Activated CD8-positive, alpha-beta memory T cell treated with anti-CD3 and anti-CD28 coated beads for 4 hours (primary cell): ENCODE measurements at places on chromosomes 4 and X.

GRCh38 chr4:18406264-18406663, 384.7 kb upstream of the LCORL start:
- no peak for DNase-seq

- no peak for DNase-seq
Measured at GRCh38 chr4:127604949-127605709, 27.6 kb upstream of the INTU start.

- DNase-seq: no peak
Measured at GRCh38 chr4:79050541-79050880, 111.3 kb upstream of the PAQR3 start.

DNA sequence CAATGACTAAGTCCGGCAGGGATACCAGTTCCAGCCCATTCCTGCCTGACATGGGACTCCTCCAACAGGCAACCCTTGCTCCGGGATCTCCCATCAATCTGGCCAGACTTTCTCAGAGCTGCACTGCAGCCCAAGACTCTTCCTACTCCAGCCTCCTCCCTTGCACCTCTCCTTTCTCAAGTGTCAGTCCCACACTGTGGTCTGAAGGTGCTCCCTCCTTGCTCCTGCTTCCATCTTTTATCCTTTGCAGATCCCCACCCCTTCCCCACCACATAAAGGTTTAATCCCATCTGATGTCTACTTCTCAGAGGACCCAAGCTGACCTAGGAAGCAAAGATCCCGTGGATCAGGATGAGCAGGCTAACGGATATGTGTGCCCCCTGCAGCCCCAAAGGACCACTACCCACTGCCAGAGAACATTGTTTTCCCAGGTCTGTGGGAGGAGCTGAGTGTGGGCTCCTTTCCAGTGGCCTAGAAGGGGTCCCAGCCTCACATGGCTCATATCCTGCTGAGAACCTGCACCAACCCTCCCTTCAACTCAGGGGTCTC, 33.3 kb upstream of the XPNPEP2 start:
- no peak for DNase-seq

DNA sequence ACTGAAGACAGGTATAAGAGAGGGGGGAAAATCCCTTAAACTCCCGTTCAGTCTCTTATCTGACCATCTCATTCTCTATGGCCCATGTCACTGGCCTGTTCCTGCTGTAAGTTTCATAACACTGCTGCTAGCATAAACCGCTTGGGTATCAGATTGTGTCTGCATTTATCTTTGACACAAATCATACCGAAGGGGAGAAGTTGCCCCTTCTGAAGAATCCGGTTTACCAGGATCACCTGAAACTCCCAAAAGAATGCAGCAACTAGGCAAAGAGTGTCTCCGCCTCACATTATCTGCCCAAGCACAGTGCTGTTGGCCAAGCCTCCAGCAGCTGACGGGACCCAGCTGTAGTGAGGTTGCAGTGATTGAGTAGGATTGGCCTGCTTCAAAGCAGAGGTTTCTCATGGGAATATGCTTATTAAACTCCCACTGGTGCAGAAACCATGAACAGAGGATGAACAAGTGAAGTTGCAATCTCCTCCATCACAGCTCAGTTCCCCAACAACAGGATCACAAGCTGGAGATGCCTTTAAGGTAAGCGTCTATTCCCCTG, 71.3 kb upstream of the PUDP start:
- no peak for DNase-seq

GRCh38 chrX:104195013-104195412, 28.8 kb downstream of the FAM199X start:
- no peak for DNase-seq

DNA sequence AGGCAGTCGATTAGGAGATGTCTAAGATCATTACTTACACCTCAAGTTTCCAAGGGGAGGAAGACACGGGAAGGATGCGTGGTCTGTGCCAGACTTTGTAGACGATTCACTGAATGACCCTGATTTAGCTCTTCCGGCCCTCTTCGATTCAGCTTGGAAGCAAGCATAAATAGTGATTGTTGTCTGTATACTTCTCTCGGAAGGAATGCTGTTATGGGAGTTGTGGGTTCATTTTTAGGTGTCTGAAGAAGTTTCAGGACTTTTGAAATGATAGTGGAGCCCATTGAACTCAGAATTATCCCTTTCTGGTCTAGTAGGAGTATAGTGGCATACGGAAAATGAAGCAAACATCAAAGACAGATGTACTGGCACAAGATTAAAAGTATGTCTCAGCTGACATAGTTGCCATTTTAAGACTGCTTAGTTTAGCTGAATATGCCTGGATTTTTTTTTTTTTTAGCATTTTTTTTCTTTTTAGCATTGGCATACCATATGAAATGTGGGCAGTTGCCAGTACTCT, 1.0 kb upstream of the ANKRD17 start:
- no peak for DNase-seq

GRCh38 chrX:39856472-39857121, 241.2 kb downstream of the BCOR start:
- no peak for DNase-seq

DNA sequence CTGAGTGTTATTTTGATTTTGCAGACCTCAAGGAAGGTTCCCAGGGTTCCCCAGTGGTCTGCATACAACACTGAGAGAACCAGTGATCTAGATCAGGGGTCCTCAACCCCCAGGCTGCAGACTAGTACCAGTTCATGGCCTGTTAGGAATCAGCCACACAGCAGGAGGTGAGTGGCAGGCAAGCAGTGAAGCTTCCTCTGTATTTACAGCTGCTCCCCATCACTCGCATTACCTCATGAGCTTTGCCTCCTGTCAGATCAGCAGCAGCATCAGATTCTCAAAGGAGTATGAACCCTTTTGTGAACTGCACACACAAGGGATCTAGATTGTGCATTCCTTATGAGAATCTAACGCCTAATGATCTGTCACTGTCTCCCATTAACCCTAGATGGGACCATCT, 28.5 kb downstream of the EDNRA start:
- DNase-seq: no peak

GRCh38 chr4:163380703-163381102, 37.0 kb downstream of the NPY5R start:
- no peak for DNase-seq

- no peak for DNase-seq
Measured at GRCh38 chrX:122135070-122135469, 1049.0 kb upstream of the GRIA3 start.

- no peak for DNase-seq
Measured at GRCh38 chr4:146143888-146144287, 31.6 kb upstream of the LSM6 start.

DNA sequence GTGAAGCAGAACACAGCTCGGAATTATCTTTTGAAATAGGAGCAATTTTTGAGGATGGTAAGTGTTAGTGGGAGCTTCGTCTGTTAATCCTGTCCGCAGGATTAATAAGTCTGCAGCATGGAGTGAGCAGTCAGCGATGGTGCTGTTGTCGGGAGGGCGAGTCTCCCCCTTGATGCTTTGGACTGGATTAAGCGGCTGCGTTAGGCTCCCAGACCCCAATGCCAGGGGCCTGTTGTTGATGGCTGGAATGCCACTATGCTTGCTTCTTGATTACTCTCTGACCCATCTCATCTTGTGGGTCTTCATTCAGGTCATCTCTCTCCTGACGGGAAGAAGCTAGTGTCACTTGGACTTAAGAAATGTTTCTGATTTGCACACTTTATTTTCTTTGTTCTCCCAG, 332.6 kb downstream of the ARHGAP10 start:
- no peak for DNase-seq

- no peak for DNase-seq
Measured at GRCh38 chr4:8167291-8167690, 8.7 kb upstream of the ABLIM2 start.

DNA sequence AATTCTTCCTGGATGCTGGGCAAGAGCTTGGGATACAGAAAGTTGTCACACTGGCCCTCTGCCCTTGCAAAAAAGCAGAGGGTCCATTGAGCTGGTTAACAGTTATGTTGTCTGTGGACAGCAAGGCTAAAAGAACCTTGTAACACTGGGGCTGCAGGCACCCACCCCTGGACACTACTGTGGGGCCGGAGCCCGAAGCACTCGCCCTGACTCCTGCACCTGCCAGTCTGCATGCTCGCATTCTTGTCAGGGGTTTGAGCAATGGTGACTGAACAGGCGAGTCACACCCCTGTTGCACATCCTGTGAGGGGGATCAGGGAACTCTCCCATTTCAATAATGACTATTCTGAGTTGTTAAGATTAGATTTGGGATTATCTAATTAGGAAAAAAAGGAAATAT, 23.6 kb downstream of the ADH4 start:
- no peak for DNase-seq

DNA sequence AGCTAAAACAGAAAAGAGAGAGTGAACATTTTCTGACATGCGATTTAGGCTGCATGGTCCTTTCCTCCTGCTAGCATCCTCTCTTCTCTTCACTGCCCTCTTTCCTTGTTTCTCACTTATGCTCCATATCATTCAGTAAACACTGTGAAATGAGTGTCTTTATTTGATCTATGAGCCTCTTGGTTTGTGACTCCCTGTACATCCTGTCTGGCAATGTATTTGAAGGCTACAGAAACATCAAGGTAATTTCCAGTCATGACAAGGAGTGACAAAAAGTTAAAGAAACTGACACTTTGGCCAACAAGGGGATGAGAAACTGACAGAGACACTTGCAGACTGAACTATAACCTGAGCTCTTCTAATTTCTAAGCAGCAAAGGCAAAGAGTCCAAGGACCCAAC, 8.7 kb downstream of the FTHL17 start:
- no peak for DNase-seq

DNA sequence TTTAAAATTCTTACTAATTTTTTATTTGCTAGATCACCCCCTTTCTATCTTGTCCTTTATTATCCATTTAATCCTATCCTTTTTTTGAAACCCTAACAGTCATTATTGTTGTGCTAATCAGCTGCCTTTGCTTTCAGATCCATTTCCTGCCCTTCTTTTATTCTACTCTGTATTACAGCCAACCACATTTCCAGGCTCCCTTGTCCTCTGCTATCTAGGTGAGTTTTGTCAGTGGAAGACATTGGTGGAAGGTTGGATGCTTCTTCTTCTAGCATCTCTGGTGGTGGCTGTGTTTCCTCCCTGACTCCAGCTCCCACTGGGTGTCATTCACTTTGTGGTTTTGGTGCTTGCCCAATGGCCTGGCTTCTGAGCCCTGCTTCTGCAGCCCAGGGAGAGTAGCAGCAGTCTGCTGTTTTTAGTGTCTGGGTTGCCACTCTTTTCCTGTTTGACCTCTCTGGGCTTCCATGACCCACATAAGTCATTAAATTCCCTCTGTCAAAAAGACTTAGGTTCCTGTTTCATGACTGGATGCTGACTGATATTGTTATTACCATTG, 225.2 kb upstream of the PGRMC2 start:
- no peak for DNase-seq

- no peak for DNase-seq
Measured at GRCh38 chr4:115537387-115537786, 424.0 kb upstream of the NDST4 start.

DNA sequence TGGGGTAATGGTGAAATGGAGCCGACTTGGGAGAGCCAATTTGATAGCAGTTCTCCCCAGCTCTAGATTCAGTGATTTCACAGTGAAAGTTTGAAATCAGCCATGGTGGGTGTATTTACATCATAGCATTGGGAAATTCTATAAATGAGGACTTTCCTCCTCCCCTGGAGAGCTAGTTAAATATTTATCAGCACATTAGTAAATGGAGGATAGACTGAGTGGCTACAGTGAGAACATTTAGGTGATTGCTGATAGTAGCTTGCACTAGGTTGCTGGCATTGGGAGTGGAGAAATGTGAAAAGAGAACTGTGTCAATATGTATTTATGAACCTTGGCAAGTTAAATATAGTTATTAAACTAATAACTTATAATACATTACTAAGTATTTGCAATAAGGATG, 347.3 kb downstream of the CCSER1 start:
- no peak for DNase-seq

GRCh38 chr4:21898101-21898500, 50.5 kb downstream of the KCNIP4 start:
- DNase-seq: no peak

DNA sequence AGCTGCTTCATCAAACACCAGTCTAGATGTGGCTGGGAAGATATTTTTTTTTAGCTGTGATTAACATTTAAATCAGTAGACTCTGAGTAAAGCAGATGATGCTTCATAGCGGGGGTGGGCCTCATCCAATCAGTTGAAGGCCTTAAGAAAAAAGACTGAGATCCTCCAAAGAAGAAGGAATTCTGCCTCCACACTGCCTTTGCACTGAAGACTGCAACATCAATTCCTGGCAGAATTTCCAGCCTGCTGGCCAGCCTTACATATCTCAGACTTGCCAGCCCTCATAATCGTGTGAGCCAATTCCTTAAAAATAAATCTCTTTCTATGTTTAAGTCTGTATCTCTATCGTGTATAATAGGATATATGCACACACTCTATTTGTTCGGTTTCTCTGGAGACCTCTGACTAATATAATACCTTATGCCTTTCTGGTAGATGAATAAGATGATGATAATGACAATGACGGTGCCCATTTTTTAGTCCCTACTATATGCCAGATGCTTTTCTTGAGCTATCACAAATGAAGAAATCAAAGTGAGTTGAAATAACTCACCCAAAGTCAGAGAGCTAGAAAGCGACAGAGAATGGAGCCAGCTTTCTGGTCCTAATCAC, 66.1 kb upstream of the SOD3 start:
- no peak for DNase-seq

DNA sequence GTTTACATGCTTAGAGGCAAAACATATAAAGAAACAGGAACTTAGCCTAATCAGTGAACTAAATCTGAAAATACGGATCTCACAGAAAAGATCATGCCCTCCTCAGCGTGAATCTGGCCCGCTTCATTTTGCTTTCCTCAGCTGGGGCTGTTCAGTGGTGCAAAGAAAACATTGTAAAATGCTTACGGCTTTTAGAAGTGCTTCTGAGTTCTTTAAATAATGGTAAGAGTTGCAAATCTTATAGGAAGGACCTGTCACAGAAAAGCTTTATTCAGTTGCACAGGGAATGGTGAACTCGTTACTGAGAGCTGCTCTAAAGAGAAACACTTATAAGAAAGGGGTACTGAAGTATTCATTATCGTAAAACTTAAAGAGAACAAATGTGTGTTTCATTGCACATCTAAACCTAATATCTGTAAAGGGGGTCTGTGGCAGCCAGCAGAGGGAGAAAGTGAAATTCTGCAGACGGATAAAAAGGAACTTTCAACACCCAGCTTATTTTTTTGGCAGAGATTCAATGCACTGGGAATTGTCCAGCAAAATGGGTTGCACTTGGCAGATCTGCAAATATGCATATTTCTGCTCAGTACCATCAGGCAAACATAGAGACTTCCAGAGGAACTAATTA, 139.2 kb upstream of the ANK2 start:
- no peak for DNase-seq

DNA sequence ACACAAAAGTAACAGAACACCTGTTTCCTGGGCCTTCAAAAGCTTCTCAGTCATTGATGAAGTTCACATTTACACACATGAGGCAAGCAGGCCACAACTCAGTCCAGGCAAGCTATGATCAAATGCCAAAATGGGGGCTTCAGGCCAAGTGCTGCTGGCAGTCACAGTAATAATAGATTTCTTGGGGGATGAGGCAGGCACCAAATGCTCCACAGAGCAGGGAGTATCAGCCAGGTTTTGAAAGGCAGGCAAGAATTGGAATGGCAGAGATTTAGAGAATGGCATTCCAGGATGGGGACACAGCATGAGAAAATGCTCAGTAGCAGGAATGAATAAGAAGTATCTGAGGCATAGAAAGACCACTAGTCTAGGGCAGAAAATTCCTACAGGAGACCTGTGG, 52.8 kb downstream of the GRIA3 start:
- no peak for DNase-seq

- DNase-seq: no peak
Measured at GRCh38 chr4:54971474-54971950, 153.9 kb downstream of the KDR start.

GRCh38 chr4:53307819-53308780, 57.8 kb downstream of the SCFD2 start:
- DNase-seq: no peak
